ENCODE measurements at places on chromosomes 11 and 22.
A peak's percentile ranks its signal among the peaks of the same experiment; 100 is the strongest.

GRCh38 chr11:24407733-24408132 is 89.1 kb upstream of the LUZP2 start:
- DNase-seq, result no peak

DNA sequence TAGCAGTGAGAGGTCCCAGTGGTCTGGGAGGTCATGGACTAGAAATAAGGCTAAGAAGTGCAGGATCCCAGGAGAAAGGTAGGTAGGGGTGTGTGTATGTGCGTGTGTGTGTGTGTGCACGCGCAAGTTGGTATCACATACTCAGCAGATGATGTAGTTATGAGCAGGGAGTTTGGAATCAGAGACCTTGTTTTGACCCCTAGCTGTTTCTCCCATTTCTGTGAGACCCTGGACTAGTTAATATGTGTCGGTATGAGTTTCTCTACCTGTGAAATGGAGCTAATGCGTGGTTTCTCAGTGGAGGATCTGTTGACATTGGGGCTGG is 1.3 kb downstream of the SERPING1 start:
- DNase-seq, result peak; percentile 19

DNA sequence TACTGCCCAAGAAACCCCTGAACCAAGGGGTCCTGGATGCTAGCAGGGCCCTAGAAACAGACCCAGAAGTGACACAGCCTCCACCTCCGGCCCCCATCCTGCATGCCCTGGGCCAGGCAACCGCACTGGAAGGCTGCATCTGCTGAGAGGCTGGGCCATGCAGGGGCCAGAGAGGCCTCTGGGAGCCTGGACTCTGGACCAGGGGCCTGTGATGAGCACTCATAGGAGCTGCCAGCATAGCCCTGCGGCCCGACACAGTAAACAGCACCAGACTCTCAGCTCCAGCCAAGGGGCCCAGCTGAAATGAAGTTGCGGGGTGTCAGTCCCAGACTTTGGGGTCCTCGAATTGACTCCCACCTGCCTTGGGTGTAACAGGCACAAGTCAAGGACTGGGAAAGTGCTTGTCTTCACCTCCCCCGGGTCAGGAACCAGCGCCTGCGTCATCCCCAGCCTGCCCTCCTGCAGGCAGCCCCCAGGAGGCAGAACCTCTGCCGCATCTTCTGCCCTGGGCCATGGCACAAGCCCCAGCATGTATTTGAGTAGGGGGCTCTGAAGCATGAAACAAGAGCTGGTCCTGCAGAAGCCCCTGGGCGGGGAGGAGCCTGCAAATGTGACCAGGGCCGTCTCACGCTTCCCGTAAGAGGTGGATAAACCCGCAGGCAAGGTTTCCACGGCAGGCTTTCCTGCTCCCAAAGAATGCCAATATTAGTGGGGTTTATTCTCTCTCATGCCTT is 25.2 kb upstream of the CCND1 start:
- peak; percentile 34 for DNase-seq

GRCh38 chr22:29275819-29276565 is 7.9 kb downstream of the EWSR1 start:
- DNase-seq, result no peak

DNA sequence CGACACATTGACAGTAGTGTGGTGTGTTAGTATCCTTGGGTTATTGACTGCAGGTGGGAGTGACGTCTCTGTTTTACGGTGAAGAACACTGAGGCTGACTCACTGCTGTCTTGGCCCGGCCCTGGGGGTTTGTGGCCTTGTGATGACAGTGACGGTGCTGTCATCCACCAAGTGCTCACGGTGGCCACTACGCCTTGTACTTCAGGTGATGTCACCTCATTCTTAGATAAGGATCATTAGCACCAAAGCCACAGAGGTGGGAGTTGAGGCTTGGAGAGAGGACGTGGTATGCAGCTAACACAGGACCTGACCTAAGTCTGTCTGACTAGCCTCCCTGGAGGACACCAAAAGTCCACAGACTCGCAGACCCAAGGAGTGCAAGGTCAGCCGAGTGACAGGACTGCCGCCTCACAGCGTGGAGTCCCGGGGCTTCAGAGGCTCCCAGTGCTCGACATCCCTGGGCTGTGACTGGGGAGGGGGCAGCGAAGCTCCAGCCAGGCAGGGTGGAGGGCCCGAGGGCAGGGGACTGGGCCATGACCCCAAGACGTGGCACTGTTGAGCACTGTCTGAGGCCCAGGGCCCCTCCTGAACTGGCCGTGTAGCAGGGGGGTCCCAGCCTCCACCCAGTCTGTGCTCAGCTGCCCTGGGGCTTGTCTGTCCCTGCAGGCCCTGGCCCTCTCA is 56.5 kb downstream of the NAT10 start:
- no peak for DNase-seq

DNA sequence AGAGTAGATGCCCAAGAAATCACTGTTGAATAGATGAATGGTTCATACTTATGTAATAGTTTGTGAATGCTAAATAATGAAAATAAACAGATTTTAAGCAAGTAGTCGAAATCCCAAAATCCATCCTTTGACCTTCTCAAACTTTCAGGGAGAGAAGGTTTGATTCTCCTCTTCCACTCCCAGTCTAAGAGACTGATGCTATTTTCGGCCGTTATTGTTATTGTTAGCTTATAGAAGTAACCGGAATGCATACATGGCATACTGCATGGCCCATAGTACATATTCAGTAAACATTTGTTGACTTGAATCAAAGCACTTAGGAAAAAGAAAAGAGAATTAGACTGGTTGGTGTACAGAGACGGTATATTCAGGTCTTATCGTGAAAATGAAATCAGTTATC is 76.6 kb downstream of the NAV2 start:
- no peak for DNase-seq

- DNase-seq, result no peak
These were observed 37.3 kb downstream of the DIXDC1 start for GRCh38 chr11:111974446-111974845.

DNA sequence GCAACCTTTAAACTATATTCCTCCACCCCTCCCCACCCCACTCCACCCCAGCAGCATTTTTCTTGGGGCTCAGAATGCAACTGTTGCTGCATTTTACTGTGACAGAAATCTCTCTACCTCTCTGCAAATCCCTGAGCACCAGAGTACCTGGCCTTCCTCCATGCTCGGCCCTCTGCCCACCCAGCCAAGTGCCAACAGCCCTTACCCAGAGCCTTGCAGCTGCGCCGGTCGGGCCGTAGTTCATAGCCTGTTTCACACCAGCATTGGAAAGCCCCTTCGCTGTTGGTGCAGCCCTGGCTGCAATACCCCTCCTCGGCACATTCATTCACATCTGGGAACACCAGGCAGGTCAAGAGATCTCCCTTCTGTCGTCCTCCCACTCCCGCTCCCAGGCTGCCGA is 23.4 kb downstream of the LRP4 start:
- DNase-seq, result no peak

- DNase-seq, result peak; percentile 53
These were observed 15.9 kb upstream of the CDC42EP2 start for GRCh38 chr11:65298655-65299179.

DNA sequence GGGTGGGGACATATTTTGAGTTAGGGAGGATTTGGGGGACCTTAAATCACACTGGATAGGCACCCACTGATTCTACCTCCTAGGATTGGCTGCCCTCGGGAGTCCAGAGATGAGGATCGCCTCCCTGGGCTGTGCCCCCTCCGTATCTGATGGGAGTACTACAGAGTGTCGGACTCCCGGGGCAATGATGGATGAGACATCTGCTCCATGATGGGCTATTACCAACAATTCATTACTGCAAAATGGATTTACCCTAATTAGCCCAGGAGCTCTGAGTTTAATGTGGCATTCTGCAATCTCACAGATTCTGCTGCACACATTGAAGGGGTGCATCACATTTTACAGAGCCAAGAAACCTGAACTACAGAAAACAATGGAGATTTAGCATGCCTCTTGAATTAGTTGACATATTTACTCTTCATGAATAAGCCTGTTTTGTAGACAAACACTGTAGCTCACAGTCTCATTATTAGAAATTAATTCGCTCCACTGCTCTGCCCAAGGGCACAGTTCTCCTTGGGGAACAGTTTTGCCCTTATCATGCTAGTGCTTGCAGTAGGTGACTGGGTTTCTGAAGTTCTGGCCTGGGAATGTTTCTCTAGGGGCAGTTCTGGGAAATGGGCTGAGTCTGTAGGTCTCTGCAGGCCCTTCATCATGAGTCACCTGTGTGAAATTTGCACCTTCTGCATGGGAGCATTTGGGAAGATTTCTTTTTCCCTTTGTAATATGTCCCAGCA is 217.1 kb upstream of the PLET1 start:
- no peak for DNase-seq

- DNase-seq, result no peak
These were observed 50.4 kb upstream of the TBCEL start for GRCh38 chr11:120973501-120973900.

GRCh38 chr22:24076091-24076867 is 65.2 kb downstream of the CABIN1 start:
- no peak for DNase-seq

GRCh38 chr11:1292644-1293618 is 16.5 kb downstream of the TOLLIP start:
- DNase-seq, result no peak

GRCh38 chr11:91066456-91067047 is 843.7 kb upstream of the CHORDC1 start:
- DNase-seq, result no peak

DNA sequence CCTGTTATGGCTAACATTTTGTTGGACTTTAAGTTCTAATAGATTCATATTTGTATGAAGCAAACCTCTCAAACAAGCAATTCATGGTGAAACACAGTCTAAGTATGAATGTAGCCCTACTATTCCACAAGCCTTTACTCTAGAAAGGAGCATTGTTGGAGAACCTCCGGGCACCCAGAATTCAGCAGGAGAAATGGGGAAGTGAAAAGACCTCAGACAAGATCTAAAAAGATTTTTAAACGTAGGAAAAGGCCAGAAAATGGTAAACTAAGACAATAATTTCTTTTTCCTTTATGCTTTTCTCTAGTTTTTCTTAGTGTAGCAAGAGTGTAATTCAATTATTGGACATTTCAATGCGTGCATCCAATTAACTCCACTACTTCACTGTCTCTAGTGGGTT is 426.4 kb downstream of the INSC start:
- DNase-seq, result no peak

- no peak for DNase-seq
These were observed 130.5 kb downstream of the LARGE1 start for GRCh38 chr22:33789690-33790253.

DNA sequence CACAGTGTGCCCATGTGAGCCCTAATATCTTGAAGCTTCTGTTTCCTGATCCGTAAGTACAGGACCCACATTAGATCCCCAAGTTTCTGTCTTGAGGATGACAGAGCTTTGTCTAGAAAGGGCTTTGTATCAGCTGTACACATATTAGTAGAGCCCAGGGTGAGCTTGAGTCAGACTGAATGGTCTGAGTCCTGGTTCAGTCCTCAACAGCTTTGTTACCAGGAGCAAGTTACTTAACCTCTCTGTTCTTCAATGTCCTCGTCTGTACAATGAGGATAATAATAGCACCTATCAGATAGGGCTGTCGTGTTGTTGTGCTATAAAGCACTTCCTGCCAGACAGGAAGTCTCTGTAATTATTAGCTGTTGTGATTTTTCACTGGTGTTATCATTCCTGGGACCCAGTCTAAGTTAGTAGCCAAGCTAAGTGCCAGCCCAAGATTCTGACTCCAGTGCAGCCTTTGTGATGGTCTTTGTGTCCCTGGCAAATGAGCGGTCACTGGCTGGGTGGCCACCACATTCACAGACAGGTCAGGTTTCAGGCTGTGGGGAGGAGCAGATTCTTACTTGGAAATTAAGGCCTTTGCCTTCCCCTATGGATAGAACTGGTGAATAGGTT is 6.8 kb downstream of the TOM1 start:
- no peak for DNase-seq

DNA sequence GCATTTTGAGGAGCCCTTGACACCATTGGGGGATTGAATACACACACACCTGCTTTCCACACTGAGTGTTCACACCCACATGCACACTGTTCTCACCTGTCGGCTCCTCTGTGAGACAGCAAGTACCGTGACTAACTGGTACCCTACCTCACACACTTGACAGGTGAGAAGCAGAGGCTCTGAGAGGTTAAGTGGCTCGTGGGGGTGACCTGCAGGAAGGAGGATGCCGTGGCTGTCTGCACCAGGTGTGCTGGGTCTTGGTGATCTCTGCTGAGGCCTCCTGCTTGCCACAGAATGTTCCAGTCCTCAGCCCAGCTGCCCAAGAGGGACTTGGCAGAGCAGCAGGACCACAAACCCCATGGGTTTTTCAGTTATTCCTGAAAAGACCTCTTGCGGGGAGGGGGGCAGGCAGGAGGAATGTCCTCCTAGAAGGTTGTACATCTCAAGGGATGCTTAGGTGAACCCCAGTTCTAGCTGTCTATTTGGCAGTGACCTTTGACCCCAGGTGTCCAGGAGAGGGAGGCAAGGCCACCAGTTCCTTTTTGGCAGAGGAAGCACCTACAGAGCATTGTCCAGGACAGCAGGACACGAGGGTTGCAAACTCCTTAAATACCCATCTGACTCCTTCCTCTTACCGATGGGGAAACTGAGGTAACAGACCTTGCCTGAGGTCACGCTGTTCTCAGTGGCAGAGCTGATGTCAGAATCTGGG is 66.0 kb downstream of the SHISAL1 start:
- DNase-seq, result no peak

DNA sequence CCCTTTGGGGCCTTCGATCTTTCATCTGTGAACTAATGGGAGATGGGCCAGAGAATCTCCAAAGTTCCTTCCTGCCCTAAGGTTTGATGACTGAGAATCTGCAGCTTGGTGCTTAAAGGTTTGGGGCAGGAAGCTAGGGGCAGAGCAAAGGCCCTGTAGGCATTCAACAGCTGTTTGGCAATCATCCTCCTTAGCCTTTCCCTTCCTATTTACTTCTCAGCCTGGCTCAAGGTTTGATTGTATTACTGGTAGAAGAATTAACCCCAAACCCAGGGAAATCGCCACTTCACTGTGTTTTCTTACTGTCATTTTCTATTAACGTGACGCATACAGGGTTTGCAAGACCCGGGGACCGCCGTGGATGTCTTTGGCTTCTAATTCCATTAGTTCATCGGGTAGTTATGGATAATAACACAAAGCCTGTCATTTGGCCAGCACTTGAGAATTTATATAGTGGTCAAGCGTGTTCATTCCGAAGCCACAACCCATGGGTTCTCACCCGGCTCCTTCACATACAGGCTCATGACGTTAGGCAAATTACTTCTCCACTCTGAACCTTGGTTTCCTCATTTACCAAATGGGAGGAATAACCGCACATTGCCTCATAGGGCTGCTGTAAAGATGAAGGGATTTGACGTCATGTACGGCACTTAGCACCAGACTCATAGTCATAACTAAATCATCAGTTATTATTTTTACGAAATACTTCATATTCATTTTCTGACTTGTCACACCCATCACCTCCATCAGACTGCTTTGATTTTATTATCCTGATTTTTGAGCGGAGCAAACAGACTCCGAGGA is 158.1 kb downstream of the FBXO7 start:
- no peak for DNase-seq

GRCh38 chr11:131422496-131422895 is 52.1 kb downstream of the NTM start:
- no peak for DNase-seq

Data from hepatocyte (in vitro differentiated cells).